Osteocyte (in vitro differentiated cells): ENCODE measurements at places on chromosomes 2 and 18.

- DNase-seq: no peak
Measured at GRCh38 chr2:238174701-238175100, 15.9 kb downstream of the ERFE start.

GRCh38 chr18:50753311-50753710, 66.5 kb downstream of the MRO start:
- DNase-seq: peak; percentile 71

DNA sequence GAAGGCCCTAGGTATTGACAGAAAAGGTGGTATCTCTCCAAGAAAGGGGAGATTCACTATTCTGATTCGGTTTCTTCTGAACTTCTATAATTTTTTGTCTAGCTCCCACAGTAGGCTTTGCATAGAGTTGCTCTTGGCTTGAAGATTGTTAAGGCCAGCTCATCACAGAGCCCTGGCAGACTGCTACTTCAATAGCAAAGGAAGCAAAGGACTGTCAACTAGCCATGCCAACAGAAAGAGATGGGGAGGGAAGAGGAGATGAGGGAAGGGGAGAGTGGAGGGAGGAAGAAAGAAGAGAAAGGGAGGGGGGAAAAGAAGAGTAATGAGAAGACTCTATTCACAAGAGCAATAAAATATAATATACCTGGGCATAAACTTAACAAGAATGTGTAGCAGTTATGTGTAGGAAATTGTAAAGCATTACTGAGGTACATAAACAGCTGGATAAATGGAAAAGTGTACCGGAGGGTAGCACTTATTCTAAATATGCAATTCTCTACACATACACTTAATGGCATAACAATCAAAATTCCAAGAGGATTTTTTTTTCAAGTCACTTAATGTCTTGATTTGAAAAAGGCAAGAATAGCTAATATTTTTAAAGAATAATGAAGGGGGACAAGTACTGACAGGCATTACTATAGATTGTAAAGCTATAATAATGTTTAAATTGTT, 102.5 kb downstream of the LOXHD1 start:
- no peak for DNase-seq

- DNase-seq: no peak
Measured at GRCh38 chr2:157271590-157272203, 14.2 kb downstream of the GALNT5 start.

DNA sequence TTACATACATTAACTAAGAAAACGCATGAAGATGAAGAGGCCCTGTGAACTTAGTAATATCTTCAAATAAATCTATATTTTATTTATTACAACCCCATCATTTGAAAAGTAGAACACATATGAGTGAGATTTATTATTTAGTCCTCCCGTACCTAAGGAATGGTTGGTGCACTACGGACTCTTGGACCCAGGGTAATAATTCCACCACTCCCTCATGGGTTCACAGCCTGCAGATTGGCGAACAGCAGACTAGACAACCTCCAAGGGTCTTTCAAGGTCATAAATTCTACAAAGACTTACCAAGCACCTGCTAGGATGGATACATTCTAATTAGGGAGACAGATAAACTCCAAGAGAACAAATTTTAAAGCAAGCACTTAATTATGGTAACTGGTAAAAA, 51.6 kb downstream of the GALNT14 start:
- no peak for DNase-seq

GRCh38 chr2:84301717-84302116, 157.4 kb downstream of the SUCLG1 start:
- DNase-seq: no peak

GRCh38 chr2:38474715-38475566, 97.9 kb upstream of the ATL2 start:
- DNase-seq: no peak

- no peak for DNase-seq
Measured at GRCh38 chr2:44267796-44268648, 7.3 kb upstream of the SLC3A1 start.

DNA sequence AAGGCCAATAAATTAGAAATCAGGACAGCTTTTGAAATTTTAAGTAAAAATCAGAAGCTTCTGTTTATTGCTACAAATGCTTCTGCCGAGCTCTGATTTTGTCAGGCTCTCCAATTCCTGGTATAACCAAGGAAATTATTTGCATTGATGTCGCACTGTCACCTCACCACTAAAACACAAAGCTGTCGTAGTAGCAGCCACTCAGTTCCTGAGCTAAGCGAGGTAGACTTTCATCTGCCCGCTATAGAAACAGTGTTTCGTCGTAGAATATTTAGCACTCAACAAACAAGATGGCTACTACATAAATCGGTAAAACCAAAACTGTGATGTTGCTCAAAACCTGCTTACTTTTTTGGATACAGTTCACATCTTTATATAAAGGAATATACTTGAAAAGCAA, 141.3 kb upstream of the FOSL2 start:
- DNase-seq: no peak

DNA sequence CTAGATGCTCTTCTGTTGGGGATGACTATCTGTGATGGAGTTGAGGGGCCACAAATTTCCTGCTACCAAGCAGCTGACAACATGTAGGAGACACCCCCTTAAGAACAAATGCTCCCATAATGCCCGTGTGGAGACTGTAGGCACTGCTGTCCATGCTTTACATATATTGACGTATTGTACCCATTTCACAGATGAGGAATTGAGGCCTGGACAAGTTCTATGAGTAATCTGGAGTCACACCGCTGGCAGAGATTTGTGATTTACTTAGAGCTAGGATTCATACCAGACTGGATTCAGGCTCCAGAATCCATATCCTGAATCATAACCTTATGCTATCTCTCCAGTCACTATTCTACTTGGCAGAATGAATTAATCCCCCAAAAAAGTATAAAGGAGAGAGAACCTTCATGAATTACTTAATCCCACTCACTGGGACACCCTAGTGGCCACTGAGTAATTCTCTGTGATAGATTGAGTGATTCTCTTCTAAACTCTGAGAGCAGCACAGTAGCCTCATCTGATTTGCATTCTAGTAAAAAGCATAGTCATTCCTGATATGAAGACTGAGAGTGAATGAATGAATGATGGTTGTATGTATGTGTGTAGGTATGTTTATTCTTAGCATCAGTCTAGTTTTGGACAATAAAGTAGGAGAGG, 460.7 kb upstream of the MEIS1 start:
- DNase-seq: no peak

DNA sequence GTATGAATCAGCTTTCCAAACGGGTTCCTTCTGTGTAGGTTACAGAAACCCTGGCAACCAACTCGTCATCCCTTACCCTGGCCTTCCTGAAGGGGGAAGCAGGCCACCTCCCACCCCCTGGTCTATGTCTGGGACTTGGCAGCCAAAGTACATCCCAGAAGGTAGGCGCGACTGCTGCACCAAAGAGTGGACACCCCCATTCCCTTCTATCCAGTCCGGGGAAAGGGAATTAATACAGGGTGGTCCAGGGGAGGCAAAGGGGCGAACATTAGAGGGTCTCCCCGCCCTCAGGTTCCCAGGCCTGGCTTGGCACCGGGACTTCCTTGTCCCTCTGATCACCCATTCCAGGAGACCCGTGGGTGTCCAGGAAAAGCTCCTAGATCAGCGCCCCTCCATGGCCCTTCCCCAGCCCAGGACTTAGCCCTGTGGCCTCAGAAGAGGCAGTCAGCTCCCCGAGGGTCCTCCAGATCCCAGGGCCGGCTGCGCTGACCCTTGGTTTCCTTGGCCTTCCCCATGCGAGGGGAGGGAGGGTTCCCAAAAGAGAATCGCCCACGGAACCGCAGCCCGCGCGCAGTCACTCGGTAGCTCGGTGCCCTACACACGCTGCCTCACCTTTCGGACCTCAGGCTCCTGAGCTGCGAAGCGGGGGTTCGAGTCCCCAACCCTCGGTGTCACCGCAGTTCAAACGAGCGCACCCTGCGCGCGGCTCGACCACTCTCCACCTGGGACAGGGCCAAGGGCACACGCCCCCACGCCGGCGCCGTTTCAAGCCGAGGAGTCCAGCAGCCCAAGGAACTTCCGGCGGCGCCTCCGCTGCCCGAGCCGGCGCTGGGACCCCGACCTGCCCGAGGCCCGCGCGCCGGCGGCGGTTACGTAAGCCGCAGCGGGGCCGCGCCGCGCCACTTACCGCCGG, at the start of gene PER2:
Gene PER2 (minus strand): TSS at position 874 of the 913 bp plus-strand sequence. CDS start 10,674 bp downstream, outside the sequence.
- DNase-seq: no peak

- DNase-seq: no peak
Measured at GRCh38 chr2:24861500-24861899, 58.5 kb downstream of the ADCY3 start.

DNA sequence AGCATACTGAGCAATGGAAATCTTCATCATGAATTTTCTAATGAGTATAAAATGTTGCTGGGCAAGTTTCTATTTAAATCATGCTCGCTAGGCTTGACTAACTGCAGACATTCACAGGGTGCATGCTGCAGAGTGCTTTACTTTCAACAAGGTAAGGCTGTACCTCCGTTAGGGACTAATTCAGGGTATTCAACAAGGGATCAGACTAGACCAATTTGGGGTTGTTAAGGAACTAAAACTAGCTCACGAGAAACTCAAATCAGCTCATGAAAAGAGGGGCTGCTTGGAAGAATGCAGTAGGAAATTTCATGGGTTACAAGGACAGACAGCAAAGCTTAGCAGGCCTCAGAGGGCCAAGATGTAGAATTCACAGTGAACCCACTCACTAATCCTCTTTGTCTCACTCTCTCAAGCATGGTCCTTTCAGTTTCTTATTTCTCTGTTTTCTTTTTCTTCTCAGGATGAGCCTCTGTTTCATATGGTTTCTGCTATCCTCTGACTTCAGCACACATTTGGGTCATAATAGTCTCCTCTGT, 2.2 kb downstream of the MYO3B start:
- no peak for DNase-seq

- DNase-seq: no peak
Measured at GRCh38 chr2:95700519-95700918, 108.7 kb downstream of the TRIM43 start.

GRCh38 chr2:186427970-186428369, 58.1 kb upstream of the ZC3H15 start:
- no peak for DNase-seq

- DNase-seq: no peak
Measured at GRCh38 chr2:191298306-191298705, 53.1 kb downstream of the MYO1B start.

DNA sequence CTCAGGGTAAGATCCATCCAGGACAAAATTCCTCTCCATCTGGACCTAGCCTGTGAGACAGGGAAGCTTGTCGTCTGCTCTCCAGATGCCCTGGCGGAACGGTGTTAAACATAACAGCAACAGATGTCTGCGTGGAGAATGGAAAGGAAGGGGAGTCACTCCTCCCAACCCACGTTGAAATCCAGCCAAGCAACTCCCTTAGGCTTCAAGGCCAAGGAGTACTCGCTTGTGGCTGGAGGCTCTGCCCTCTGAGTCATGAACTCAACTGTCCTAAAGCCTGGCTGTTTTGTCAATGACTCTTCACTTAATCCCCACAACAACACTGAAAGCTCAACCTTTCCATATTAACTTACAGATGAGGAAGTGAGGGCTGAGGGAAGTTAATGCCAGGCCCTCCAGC, 42.2 kb downstream of the TPO start:
- no peak for DNase-seq

- DNase-seq: no peak
Measured at GRCh38 chr2:234046521-234046920, 4.0 kb upstream of the SPP2 start.

- DNase-seq: peak; percentile 88
Measured at GRCh38 chr2:218002845-218003180, at the start of gene TNS1. Gene TNS1 (minus strand): TSS chr2:218002995. CDS start chr2:218002872, 123 bp downstream.

GRCh38 chr2:195500879-195501278, 156.1 kb upstream of the SLC39A10 start:
- no peak for DNase-seq

- no peak for DNase-seq
Measured at GRCh38 chr2:27212626-27213471, 781 bp upstream of the SLC5A6 start.

DNA sequence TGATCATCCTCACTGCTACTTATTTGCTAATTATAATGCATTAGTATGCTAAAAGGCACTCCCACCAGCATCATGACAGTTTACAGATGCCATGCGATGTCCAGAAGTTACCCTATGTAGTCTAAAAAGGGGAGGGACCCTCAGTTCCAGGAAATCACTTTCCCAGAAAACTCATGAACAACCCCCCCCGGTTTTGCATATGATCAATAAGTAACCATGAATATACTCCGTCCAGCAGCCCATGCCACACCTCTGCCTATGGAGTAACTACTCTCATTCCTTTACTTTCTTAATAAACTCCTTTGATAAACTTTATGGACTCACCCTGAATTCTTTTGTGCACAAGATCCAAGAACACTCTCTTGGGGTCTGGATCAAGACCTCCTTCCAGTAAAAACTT, 86.8 kb downstream of the MALT1 start:
- DNase-seq: peak; percentile 8

DNA sequence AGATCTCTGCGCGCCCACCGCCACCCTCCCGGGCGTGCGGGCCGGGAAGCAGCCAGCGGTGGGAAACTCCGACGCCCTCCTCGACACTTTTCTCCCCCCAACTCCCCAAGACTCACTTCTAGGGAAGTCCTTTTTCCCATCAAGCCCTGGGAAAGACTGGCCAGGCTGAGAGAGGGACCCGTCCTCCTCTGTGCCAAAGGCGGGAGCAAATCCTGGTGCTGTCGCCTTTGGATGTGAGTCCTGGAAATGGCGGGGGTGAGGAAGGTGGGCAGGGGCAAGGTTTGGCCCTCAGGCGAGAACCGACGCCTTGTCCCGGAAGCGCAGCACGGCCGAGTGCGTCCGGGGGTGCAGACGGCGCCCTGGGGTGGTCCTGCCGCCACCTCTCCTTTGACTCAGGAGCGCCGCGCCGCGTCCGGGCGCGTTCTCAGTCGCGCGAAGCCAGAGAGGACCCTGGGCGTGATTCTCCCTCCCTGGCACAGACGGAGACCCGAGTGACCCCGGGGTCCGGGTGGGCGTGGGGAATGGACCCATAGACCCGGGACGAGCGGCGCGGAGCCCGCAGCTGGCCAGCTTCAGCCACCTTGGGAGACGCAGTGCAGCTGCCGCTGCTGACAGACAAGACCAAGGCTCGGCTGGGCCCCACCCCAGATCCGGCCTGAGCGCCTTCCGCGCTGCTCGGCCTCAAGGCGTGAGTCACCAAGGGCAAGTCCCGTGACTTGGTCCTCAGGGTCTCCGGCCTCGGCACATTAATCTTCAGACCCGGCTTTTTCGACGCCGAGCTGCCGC, 3.5 kb upstream of the LBX2 start:
- peak; percentile 92 for DNase-seq
